Left kidney (tissue), 8 donors: ENCODE measurements at places on chromosomes 7 and 10.

GRCh38 chr10:126247446-126247975 lies 140.8 kb downstream of the ADAM12 start:
- DNase-seq = no peak

DNA sequence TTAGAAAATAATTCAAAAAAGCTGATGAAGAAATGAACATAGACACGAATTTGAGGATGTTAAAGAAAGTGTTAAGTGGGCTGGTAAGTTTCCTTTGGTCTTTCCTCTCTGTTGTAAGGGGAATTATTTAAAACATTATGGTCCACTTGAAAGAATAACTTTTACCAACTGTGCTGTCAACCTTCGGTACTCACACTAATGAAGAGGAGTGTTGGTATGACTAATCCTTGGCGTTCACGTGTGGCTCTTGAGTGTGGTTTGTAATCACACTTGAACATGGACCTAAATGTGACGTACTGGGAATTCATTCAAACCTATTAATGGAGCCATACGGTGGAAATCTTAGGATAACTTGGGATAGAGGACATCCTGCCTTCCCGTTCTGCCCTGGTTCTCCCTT lies 41.3 kb downstream of the TBXAS1 start:
- no peak for DNase-seq

- no peak for DNase-seq
Measured at GRCh38 chr10:52064084-52064845, 249.8 kb upstream of the DKK1 start.

DNA sequence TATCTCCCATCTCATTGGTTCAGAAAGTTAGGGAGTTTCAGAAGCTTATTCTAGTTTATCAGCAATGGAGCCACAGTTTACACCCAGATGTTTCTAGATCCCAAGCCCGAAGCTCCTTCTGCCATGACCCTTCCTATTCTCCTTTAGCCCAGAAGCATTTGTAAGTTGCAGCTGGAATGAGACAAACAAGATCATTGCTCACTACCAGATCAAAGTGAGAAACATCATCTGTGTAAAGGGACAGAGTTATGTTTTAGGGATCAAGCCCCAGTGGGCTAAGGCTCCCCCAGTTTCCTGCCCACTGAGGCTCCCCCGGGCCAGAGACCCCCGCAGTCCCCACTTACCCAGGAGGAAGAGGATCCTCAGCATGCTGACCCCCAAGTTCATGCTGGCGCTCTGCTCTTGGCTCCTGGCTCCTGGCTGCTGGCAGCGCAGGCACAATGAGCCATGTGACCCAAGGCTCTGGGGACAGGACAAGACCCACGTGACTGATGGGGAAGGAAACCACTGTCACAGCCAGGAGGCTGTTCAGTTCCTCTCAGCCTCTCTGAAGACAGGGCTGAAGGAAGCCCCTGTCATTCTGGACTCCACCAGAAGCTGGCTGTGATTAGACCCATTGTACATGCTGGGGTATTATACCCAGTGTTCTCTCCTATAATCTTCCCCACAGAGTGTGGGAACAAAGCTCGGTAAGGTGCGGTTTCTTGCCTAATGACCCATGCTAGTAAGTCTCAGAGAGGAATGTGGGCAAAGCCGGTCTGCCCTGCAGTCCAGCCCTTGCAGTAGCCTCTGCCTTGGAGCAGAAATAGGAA lies at the start of gene TMEM273:
Gene TMEM273 (minus strand): TSS at position 442 of the 812 bp plus-strand sequence. CDS start 55 bp downstream, at position 387.
- DNase-seq = no peak

DNA sequence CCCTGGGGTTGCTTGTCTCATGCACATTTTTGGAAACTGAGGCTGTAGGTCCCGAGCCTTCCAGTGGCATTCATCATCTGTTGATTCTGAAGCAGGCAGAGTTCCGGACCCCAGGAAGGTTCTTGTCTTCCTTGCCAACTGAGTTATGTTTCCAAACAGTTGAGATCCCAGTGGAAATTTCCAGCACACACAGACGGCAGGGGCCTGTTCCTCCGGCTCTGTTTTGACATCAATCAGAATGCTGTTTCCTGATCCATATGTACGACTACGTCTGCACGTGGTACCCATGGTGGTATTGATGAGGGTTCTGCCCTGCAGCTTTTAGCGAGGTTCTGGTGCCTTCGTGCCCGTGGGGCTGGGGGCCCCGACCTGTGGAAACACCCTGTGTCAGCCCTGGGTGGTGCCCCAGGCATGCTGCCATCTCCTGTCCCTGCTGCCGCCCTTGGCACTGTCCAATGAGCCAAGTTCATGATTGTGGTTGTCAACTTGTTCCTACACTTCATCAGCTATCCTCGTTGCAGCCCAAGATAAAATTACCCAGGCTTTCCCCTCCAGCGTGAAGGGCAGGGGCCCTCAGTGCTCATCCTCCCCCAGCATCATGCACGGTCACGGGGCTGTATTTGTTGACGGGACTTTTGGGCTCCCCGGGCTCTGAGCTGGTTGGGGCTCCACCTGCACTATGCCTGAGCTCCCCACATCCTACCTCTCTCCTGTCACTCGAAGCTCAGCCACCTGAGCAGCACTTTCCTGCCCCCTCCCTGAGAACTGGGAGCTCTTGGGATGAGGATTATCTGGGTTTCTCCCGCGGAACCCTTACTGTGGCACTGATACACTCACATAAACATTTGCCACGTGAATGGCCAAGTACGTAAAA lies 7.8 kb upstream of the DPYSL4 start:
- DNase-seq = no peak
